ENCODE measurements at places on chromosomes 6 and 20. TPM values are rescaled to one million over a fixed set of nuclear protein-coding genes. Genes with fewer than 3 reads are reported as not detected.

Gene PSORS1C2
- 63.0 TPM for total RNA-seq

Gene PPIL6
- total RNA-seq: 1.9 TPM

Gene FAM184A
- total RNA-seq: 1.8 TPM

Gene TGM2
- total RNA-seq: 1.5 TPM

Gene IYD
- total RNA-seq: 0.96 TPM

Gene ABHD16A
- 68.2 TPM for total RNA-seq

Gene EYA4
- total RNA-seq: 3.4 TPM

Gene SAMD5
- total RNA-seq: 1.0 TPM

Gene SLC26A8
- not detected for total RNA-seq

Gene SLC17A9
- total RNA-seq: 0.76 TPM

Gene PXDC1
- 63.1 TPM for total RNA-seq

Gene NRSN1
- not detected for total RNA-seq

Gene LY6G5B
- 11.4 TPM for total RNA-seq
